Right renal cortex interstitium (tissue), 3 donors: ENCODE measurements at places on chromosomes 7 and 10. TPM values are rescaled to one million over a fixed set of nuclear protein-coding genes. Genes with fewer than 3 reads are reported as not detected.

Gene CTNNA3
- 4.0 TPM for polyA plus RNA-seq

Gene H2BK1
- not detected for polyA plus RNA-seq

DNA sequence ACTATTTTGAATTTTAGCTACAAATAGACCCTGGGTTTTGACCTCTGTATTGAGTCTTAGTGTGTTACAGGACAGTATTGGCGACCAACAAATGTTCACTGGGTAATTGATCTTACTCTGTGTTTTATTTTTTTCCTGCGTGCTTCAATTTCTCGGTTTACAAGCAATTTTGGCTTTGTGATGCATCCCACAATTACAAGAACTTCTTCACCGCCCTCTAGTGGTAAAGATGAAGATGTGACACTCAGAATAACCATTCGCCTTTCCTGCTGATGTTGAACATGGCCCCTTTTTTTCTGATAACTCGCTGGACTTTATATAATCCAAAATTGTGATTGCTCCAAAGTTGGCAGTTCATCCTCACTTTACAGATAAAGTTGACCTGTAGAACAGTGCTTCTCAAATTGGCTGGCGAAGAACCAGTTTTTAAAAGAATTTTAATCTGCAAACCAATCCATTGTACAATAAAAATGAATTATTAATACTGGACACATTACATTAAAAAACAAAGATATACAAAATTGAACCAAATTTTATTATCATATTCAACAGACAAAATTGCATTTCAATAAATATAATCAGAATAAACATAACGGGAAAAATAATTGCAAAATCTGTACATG, 20.2 kb upstream of the SMC3 start:
- peak; percentile 31 for DNase-seq

DNA sequence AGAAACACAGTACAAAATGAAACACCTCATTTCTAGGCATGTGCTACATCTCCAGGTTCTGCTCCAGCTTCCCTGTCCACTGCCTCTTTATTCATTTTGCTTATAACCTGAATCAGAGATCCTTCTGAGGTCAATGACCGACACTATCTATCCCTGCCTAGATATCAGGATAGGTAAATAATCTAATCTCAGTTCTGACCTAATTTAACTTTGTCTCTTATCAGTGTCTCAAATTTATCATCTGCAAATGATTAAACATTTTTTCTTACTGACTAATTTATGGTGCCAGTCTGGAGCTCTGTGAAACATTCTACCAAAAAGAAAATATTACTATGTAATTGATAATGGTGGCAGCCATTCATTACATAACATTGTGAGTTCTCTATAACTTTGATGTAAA, 61.1 kb downstream of the SGCE start:
- no peak for DNase-seq

- no peak for DNase-seq
Observed at GRCh38 chr10:72097448-72098300, 9.3 kb upstream of the SPOCK2 start.

- no peak for DNase-seq
Observed at GRCh38 chr7:76515999-76516443, 5.7 kb downstream of the UPK3B start.

GRCh38 chr10:103265717-103266329, 11.1 kb upstream of the INA start:
- DNase-seq, result peak; percentile 76

- DNase-seq, result no peak
Observed at GRCh38 chr10:36345175-36345533, 703.1 kb upstream of the FZD8 start.

DNA sequence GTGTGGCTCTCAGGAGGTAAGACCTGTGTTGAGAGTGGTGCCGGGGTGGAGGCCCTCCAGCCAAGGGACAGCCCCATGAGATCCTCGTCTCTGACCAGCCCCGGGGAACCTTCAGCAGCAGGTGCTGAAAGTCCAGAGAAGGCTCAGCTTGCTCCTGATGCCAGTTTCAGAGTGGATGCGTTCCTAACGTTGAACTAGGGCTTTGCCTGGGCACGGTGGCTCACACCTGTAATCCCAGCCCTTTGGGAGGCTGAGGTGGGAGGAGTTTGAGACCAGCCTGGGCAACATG, 45.7 kb downstream of the BAIAP2L1 start:
- DNase-seq, result no peak
